ENCODE measurements at places on chromosomes 13 and 19.

DNA sequence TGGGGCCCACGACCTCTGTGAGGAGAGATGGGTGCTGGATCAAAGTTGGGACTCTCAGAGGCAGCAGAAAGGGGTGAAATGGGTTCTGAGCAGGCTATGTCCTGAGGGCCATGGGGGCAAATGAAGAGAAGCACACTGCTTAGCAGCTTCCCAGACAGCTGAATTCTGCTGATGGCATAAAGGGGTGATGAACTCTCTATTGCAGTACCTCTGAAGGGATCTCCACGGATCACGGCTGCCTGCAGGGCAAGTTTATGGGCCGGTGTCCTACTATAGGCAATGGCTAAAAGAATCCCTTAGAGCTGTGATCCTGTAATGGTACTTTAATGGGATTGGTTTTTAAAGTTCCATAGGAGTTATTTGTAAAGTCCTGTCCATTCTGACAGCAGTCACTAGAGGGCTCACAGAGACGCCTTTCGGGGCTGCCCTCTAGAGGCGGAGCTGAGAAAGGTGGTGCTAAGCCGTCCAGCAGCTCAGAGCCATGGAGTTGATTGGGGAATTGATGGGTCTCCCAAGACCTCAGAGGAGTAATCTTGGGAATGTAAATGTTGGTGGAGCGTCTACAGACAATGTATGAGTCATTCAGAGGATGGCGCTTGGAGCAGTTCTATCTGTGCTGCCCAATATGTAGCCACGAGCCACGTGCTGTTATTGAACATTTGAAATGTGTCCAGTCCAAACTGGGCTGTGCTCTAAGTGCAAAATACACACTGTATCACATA lies 287.3 kb downstream of the COG6 start:
- no peak for DNase-seq

GRCh38 chr13:99861771-99862170 lies 109.8 kb downstream of the ZIC5 start:
- no peak for DNase-seq

GRCh38 chr19:41265395-41266153 lies 1.4 kb downstream of the HNRNPUL1 start:
- no peak for DNase-seq

DNA sequence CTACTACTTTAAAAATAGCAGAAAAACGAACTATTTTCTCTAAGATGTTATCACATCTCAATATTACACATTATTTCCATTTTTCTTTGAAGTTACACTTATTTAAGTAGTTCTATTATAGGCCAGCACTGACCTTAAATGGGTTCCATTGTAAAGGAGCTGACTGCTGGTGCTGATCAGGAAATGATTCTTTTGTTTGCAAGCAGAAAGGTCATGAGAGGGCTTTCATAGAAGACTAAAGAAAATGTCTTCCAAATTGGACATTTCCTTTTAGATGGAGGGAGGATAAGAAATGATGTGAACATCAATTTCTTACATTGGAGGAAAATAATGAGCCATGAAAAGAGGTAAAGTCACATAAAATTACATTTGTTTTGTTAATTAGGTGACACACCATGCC lies 96.2 kb downstream of the SUCLA2 start:
- DNase-seq, result no peak

GRCh38 chr13:50106559-50106958 lies 91.3 kb downstream of the KCNRG start:
- DNase-seq, result no peak

GRCh38 chr19:19655051-19655594 lies 8.4 kb downstream of the ATP13A1 start:
- DNase-seq, result no peak
